ENCODE measurements at places on chromosomes 7 and 10.
A peak's percentile ranks its signal among the peaks of the same experiment; 100 is the strongest.

DNA sequence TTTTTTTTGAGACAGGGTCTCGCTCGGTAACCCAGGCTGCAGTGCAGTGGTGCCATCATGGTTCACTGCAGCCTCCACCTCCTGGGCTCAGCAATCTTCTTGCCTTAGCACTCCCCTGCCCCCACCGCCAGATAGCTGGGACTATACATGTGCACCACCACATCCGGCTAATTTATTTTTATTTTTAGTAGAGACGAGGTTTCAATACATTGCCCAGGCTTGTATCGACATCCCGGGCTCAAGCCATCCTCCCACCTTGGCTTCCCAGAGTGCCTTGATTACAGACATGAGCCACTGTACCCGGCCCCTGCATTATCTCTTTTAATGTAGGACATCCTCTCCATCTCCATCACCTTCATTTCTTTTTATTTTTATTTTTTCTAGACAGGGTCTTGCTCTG lies 213.3 kb downstream of the CUX1 start:
- DNase-seq = no peak

- DNase-seq = peak; percentile 32
Measured at GRCh38 chr10:126041804-126042231, 145.5 kb downstream of the FANK1 start.

- no peak for DNase-seq
Measured at GRCh38 chr7:155725006-155725355, 80.5 kb downstream of the RBM33 start.

DNA sequence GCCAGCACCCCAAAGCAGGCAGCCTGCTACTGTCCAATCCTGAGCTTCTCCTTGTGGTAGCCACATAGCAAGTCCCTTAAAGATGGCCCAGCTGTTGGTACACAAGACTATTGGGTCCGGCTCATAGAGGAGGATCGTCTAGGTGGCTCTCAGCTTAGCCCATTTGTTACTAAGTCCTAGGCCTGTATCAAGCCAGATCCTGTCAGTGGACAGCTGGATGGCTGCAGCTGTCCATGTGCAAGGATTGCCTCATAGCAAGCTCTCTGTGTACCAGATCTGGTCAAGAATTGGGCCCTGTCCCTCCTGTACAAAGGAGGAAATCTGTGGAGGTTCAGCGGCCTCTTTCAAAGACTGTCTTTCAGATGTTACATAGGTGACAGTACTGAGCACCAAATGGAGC lies 12.2 kb upstream of the TMEM168 start:
- no peak for DNase-seq

GRCh38 chr7:47940088-47941013 lies 7.9 kb downstream of the PKD1L1 start:
- no peak for DNase-seq

- no peak for DNase-seq
Measured at GRCh38 chr7:10239695-10240345, 733.9 kb upstream of the PHF14 start.

DNA sequence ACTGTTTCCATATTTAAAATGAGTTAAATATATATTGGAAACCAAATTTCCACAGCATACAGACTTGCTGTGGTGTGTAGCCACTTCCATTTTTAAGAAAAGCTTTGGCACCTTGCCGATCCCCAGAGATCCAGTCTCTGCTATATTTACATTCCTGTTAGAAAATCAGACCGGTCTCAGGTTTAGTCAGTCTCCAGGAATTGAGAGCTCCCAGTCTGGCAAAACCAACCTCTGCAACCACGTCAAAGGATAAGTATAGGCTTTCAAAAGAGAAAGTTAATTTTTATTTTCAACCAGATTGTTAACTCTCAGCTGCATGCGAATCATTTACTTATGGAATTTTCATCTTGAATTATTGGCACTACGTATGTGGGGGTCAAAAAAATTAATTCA lies 28.2 kb downstream of the PUS7 start:
- no peak for DNase-seq

DNA sequence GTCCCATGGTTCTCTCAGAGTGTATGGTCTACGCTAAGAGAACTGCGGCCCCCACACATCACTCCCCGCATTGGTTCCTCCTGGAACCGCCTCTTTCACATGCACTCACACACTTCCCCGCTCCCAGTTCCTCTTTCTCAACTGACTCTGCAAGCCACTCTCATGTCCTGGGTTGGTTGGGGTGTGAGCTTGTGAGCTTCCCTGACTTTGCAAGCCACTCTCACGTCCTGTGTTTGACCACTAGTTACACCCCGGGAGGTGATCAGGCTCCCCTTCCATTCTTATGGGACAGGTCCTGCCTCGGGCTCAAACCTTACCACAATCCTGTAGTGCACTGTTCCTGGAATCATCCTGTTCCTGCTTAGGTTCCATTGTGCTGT lies 105.0 kb downstream of the TRIM24 start:
- DNase-seq = no peak

- DNase-seq = no peak
Measured at GRCh38 chr10:103038570-103038969, 120.5 kb downstream of the CNNM2 start.

GRCh38 chr7:140940898-140941297 lies 16.2 kb upstream of the BRAF start:
- no peak for DNase-seq

DNA sequence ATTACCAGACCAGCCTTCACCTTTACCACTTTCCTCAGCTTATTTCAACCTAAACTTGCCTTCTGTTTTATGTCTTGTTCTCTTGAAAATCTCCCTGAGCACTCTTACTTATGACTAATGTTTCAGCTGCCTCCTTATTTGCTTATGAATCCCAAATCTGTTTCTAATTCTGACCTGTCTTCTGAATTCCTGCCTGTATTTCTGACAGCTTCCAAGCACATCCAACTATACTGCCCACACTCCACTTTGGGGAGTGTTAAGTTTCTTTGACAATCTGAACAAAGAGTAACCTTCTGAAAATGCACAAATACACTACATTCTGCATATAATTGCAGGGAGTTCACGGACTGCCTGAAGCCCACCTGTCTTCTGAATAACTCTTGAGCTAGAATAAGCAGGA lies 48.7 kb downstream of the ARMC3 start:
- no peak for DNase-seq

GRCh38 chr10:692682-693351 lies 3.3 kb upstream of the DIP2C start:
- DNase-seq = no peak

- no peak for DNase-seq
Measured at GRCh38 chr10:130363051-130363450, 226.9 kb downstream of the GLRX3 start.

DNA sequence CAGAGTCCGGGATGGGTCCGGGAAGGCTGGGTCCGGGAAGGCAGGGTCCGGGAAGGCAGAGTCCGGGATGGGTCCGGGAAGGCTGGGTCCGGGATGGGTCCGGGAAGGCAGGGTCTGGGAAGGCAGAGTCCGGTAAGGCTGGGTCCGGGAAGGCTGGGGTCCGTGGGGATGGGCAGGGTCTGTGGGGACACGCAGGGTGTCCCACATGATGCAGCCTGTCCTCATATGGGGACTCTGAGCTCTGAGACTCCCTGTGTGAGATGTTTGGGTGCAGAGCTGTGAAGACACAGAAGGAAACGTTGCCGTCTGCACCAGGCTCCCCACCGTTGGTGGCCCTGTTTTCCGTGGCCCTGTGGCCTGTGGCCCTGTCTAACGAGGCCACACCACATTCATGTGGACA lies 45.7 kb upstream of the ADGRA1 start:
- DNase-seq = no peak

- DNase-seq = no peak
Measured at GRCh38 chr7:95772771-95773581, 622 bp downstream of the DYNC1I1 start.

DNA sequence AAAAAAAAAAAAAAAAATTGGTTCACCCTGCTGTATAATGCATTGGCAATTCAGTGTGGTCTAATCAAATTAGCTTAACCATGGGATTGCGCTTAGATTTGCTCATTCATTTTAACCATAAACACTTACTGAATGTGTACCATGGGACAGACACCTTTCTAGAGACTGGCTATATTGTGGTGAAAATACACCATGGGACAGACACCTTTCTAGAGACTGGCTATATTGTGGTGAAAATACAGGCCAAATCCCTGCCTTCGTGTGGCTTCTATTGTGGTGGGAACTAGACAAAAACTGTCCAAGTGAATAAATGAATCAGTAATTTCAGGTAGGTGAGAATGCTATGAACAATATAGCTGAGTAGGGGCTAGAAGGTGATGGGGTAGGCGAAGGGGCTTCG lies 10.2 kb upstream of the REPIN1 start:
- no peak for DNase-seq

DNA sequence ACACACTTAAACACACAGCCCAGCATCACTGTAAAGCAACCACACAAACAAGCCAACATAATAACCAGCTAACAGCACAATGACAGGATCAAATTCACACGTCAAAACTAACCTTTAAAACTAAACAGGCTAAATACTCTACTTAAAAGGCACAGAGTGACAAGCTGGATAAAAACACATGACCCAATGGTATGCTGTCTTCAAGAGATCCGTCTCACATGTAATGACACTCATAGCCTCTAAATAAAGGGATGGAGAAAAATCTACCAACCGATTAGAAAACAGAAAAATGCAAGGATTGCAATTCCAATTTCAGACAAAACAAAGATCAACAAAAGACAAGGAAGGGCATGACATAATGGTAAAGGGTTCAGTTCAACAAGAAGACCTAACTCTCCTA lies 17.2 kb upstream of the PRSS58 start:
- no peak for DNase-seq

- DNase-seq = no peak
Measured at GRCh38 chr7:25007668-25008067, 27.7 kb upstream of the OSBPL3 start.

GRCh38 chr7:815284-816216 lies 16.7 kb upstream of the SUN1 start:
- no peak for DNase-seq

- no peak for DNase-seq
Measured at GRCh38 chr10:45063591-45064231, 63.0 kb downstream of the ZNF22 start.

DNA sequence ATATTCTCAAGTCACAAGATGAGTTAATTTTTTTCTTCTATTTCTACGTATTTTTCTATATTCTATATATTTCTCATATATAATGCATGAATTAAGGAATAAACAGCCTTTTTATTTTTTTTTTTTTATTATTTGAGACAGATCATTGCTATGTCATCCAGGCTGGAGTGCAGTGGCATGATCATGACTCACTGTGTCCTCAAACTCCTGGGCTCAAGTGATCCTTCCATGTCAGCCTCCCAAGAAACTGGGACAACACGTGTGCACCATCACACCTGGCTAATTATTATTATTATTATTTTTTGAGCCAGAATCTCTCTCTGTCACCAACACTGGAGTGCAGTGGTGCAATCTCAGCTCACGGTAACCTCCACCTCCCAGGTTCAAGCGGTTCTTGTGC lies 1.5 kb downstream of the CLDN12 start:
- no peak for DNase-seq

- DNase-seq = no peak
Measured at GRCh38 chr7:75937958-75938786, 23.2 kb downstream of the POR start.

GRCh38 chr7:7231865-7232264 lies 49.5 kb downstream of the C1GALT1 start:
- DNase-seq = no peak

DNA sequence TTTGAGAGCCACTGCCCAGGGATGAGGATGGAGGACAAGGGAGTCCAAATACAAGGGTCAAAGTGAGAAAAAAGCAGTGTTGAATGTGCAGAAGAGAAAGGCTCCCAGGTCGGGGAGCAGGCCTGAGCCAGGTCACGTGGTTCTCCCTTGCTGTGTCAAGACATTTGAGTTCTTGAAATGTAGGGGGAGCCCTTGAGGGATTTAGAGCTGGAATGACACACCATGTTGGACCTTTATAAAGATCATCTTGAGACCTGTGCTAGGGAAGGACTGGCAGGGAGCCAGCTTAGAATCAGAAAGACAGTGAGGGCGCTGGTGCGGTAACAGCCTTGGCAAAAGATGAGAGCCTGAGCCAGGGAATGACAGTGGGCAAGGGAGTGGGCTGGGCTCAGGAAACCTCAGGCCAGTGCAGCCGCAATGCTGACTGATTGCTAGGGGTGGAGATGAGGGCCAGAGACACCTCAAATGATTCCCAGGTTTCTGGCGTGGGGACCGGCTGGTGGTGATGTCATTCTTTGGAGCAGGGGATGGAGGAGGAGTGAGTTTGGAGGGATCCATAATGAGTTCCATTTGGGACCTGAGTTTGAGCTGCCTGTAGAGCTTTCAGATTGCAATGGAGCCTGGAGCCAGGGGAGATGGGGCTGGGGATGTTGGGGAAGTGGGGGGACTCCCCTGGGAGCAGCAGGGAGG lies 120.1 kb downstream of the PTPN20 start:
- no peak for DNase-seq

DNA sequence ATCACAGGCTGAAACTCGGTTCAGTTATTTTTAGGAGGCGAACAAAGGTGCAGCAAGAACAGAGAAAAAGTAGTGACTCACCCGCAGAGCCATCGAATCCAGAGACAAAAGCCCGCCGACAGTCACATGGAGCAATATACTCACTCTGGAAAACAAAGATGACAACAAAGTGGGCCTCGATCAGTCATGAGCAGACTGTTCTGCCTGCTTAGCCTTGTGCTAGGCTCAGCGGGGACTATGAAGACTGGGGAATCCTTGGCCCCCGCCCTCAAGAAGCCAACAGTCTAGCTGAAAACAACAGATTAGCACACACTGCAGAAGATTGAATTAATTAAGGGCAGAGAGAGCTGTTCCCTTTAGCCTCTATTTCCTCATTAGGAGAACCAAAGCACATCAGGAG lies 30.4 kb downstream of the XPNPEP1 start:
- no peak for DNase-seq

DNA sequence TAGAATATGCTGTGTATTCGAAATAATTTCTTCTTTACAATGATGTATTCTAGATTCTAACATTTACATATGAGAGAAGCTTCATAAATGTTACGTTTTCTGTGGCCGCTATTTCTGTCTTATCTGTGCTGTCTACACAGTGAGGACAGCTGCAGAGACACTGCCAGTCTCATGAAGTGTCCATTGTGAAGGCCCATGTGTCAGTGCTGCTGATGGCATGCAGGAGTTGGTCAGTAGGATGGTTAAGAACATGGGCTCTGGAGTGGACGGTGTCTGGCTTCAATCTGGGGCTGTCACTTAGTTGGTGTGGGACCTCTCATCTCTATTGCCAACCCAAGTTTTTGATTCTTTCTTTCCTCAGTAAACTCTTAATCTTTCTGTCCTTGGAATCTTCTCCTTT lies 137.3 kb downstream of the SDK1 start:
- no peak for DNase-seq

- no peak for DNase-seq
Measured at GRCh38 chr10:67518756-67519155, 177.2 kb downstream of the CTNNA3 start.

- no peak for DNase-seq
Measured at GRCh38 chr7:572416-573268, 53.0 kb upstream of the PDGFA start.

GRCh38 chr10:110919349-110919931 lies at the start of gene SHOC2:
TSS of gene SHOC2 (plus strand) at chr10:110919604. CDS start at chr10:110964359, 44,755 bp downstream.
- peak; percentile 98 for DNase-seq

- DNase-seq = no peak
Measured at GRCh38 chr10:87960230-87960629, 96.8 kb downstream of the PTEN start.

- DNase-seq = no peak
Measured at GRCh38 chr10:60353519-60354258, 36.0 kb downstream of the ANK3 start.

- no peak for DNase-seq
Measured at GRCh38 chr7:129569811-129570215, 41.7 kb upstream of the NRF1 start.

Data from T-helper 2 cell (primary cell).